ENCODE measurements at places on chromosomes 12 and 14.

DNA sequence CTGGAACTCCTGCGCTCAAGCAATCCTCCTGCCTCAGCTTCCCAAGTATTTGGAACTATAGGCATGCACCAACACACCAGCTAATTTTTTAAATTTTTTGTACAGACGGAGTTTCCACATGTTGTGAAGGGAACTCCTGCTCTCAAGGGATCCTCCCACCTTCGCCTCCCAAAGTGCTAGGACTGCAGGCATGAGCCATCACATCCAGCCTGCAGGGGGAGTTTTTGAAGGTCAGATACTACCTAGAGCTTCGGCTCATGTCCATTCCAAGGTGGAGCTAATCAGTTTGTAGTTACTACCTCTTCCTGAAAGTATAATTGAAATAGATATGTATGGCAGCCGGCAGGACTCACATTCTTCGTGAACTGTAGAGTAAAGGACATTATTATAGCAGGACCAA is 3.7 kb upstream of the TAS2R19 start:
- DNase-seq, result no peak

DNA sequence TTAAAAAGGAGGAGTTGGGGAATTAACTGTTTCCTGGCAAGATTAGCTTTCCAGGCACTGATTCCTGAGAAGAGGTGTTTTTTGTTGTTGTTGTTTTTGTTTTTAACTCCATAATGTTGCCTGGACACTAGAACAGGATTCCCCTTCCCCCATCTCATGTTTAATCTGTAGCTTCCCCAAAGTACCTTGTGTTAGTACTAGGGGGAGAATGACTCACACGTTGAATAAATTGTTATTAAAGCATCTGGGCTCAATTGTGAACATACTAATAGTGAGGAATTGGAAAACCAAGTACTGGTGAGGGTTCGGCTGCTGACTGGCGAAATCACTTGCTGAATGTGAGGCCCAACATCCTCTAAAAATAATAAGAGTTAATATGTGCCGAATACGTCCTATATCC is 1.3 kb upstream of the GNG2 start:
- DNase-seq, result no peak

DNA sequence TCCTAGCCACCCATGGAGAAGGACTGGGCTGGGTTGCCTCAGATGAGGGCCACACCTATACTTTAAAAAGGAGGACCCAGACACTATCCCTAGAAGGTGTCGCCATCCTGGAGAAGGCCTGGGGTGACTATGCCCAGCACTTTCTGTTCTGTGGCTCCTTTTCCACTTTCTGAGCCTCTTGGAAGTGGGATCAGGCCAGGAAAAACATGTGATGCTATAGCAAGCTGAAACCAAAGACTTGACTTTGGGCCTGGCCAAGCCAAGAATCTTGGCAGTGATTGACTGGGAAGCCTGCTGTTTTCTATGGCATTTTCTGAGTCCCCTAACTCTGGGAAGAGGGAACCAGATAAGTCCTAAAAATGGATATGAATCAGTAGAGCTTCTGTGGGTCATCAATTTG is 332.3 kb downstream of the ZFP36L1 start:
- no peak for DNase-seq

- DNase-seq, result no peak
These were observed 707 bp downstream of the DHRS1 start for GRCh38 chr14:24298892-24299254.

DNA sequence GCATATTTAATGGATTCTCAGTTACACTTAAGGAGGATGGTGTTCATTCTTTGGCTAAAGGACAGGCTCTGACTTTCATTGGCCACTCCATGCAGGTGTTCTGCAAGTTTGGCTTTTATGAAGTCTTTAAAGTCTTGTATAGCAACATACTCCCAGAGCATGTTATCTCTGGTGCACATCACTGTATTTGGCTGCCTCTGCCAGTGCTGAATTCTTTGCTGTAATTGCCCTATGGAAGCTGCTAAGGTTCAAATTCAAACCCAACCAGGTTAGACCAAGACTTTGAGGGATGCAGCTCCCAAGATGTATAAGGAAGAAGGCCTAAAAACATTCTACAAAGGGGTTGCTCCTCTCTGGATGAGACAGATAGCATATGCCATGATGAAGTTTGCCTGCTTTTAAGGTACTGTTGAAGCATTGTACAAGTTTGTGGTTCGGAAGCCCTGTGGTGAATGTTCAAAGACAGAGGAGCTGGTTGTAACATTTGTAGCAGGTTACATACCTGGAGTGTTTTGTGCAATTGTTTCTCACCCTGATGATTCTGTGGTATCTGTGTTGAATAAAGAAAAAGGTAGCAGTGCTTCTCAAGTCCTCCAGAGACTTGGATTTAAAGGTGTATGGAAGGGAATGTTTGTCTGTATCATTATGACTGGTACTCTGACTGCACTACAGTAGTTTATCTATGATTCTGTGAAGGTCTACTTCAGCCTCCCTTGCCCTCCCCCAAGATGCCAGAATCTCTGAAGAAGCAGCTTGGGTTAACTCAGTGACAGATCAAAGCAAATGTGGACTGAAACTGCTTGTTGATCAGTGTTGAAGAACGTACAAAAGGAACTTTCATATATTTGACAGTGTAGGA is 19.4 kb downstream of the TMEM116 start:
- peak; percentile 40 for DNase-seq

DNA sequence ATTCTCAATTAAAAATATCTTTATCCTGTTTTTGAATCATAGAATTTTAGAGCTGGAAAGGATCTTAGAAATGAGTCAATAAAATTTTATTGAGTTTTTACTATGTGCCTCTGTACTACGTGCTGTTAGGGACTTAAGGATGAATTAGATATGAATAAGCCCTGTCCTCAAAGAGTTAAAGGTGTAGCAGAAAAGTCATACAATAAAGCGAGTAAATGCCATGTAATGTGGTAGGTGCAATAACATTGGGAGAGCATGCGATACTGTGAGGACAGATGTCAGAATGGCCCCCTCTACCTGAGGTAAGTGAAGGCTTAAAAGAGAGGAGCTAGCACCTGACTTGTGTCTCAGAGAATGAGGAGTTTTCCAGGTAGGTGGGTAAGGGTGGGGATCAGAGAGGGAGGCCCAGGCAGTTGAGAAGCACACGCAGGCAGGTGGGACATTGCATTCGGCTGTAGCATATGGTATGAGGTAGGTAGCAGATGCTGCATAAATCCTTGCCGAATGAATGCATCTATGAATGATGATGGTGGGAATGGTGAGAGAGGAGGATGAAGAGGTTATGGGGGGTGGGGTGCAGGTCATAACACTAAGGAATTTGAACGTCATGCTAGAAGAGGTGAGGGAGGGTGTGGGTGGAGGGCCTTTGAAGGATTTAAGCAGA is 35.4 kb upstream of the ATP23 start:
- DNase-seq, result no peak

GRCh38 chr14:80780500-80780899 is 161.0 kb downstream of the CEP128 start:
- no peak for DNase-seq

DNA sequence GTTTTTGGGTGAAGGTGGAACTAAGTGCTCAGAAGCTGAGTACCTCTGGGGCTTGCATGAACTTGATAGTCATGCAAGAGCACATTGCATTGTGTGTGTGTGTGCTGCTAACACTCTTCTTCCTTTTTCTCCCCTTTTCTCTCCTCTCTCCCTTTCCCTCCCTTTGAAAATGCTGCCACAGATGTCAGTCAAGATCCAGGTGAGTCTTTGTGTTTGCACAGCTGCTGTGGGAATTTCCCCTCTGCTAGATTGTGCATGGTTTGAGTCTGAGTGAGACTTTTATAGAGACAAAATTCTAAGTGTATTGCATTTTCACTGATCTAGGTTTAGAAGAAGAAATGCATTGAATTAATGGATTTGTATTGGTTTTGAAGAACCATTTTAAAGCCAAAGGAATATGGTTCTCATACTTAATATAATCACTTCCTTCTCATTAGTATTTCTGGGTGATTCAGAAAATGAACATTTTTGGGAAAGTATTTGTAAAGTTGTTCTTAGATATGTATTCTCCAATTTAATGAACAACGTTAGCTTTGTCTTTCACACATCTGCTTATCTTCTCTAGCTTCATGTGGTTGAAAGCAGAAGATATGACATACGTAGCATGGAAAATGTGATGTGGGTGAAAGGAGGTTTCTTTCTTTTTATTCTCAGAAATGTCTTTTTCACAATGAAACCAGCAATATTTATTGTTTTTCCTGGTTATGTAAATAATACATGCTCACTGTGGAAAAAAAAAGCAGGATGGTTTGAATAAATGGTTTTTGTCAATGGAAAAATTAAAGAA is 108.5 kb downstream of the NRXN3 start:
- DNase-seq, result no peak

GRCh38 chr14:27715561-27715960 is 1051.0 kb upstream of the FOXG1 start:
- no peak for DNase-seq

DNA sequence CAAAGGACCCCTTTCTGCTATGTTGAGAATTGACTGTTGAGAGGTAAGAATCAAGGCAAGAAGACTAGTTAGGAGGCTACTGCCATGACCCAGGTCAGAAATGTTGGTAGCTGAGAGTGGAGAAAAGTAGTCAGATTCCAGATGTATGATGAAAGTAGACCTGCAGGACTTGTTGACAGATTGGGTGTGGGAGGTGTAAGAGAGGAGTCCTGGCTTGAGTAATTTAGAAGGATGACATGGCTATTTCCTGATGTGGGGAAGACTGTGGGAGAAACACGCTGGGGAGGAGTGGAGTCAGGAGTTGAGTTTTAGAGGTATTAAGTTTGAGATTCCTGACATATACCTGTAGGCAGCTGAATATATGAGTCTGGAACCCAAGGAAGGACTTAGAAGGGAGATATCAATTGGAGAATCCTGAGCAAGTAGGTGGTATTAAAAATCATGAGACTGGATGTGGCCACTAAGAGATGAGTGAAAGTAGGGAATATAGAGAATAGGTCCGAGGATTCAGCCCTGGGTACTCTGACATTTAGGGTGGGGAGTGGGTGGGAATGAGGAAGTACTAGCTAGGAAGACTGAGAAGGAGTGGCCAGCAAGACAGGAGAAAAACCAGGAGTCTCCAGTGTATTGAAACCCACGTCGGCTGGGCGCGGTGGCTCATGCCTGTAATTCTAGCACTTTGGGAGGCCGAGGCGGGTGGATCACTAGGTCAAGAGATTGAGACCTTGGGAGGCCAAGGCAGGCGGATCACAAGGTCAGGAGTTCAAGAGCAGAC is 12.6 kb upstream of the DDX47 start:
- DNase-seq, result no peak

DNA sequence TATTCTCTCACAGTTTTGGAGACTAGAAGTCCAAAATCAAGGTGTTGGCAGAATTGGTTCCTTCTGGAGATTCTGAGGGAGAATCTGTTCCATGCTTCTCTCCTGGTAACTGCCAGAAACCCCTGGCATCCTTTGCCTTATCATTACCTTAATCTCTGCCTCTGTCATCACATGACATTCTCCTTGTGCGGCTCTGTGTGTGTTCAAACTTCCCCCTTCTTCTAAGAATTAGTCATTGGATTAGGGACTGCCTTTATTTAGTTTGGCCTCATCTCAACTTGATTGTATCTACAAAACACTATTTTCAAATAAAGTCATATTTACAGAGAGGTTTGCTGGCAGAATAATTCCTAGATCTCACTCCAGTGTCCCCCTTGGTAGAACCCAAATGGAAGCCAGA is 68.9 kb downstream of the ZNF641 start:
- no peak for DNase-seq
